ENCODE measurements at places on chromosomes 1 and 21. TPM values are rescaled to one million over a fixed set of nuclear protein-coding genes. Genes with fewer than 3 reads are reported as not detected.

KCNJ6 gene
- 8.7 TPM for total RNA-seq

B3GALNT2 gene
- total RNA-seq, result 31.1 TPM

LCE1E gene
- total RNA-seq, result not detected

ZNF691 gene
- total RNA-seq, result 9.0 TPM

TSSK3 gene
- 0.59 TPM for total RNA-seq

ORC1 gene
- 3.2 TPM for total RNA-seq

DOP1B gene
- total RNA-seq, result 20.3 TPM

AMY2A gene
- total RNA-seq, result not detected

PBX1 gene
- total RNA-seq, result 106 TPM

SLC30A2 gene
- 0.11 TPM for total RNA-seq

PGBD5 gene
- total RNA-seq, result 10.8 TPM

CR1L gene
- 2.0 TPM for total RNA-seq

PTGER3 gene
- total RNA-seq, result 7.0 TPM

SGIP1 gene
- 24.0 TPM for total RNA-seq

PCP4 gene
- total RNA-seq, result 29.4 TPM

CPT2 gene
- 23.6 TPM for total RNA-seq

TNNT2 gene
- 1.4 TPM for total RNA-seq

CCDC181 gene
- total RNA-seq, result 6.1 TPM

TDRD5 gene
- total RNA-seq, result 3.9 TPM

FCN3 gene
- total RNA-seq, result not detected

GPR3 gene
- total RNA-seq, result 0.66 TPM

SDC3 gene
- total RNA-seq, result 99.3 TPM

ERICH3 gene
- 12.9 TPM for total RNA-seq

S100A16 gene
- 46.0 TPM for total RNA-seq

RPTN gene
- not detected for total RNA-seq

EPS8L3 gene
- total RNA-seq, result not detected

LEFTY1 gene
- total RNA-seq, result 0.79 TPM

SMCP gene
- total RNA-seq, result not detected

PIK3CD gene
- 6.6 TPM for total RNA-seq

KCNJ15 gene
- total RNA-seq, result 0.11 TPM

NPPB gene
- total RNA-seq, result 0.83 TPM

DAB1 gene
- total RNA-seq, result 8.3 TPM

PDC gene
- not detected for total RNA-seq

BCAR3 gene
- 10.4 TPM for total RNA-seq

DPYD gene
- 25.5 TPM for total RNA-seq

IGSF5 gene
- 2.7 TPM for total RNA-seq

HSF2BP gene
- 1.4 TPM for total RNA-seq

FCRLB gene
- total RNA-seq, result 2.4 TPM

C4BPA gene
- total RNA-seq, result not detected

TINAGL1 gene
- 15.4 TPM for total RNA-seq

AIM2 gene
- total RNA-seq, result 1.5 TPM

TSPAN2 gene
- total RNA-seq, result 8.9 TPM

LCE1D gene
- not detected for total RNA-seq

AGMAT gene
- 0.83 TPM for total RNA-seq

SYT6 gene
- 12.4 TPM for total RNA-seq

SRSF10 gene
- total RNA-seq, result 99.0 TPM

TNFSF4 gene
- total RNA-seq, result 2.7 TPM

COL24A1 gene
- total RNA-seq, result 1.8 TPM

MYBPH gene
- total RNA-seq, result not detected

BACE2 gene
- 36.0 TPM for total RNA-seq

DENND2C gene
- total RNA-seq, result 9.3 TPM

B3GALT5 gene
- 3.1 TPM for total RNA-seq

DPH5 gene
- 35.0 TPM for total RNA-seq

Data from spinal cord (tissue), 10 donors.